Activated naive CD8-positive, alpha-beta T cell treated with anti-CD3 and anti-CD28 coated beads, Interleukin-2, amount 10 ng/mL, durations not matched to agents 7 days and 5 days (primary cell): ENCODE measurements at places on chromosomes 5 and 9. TPM values are rescaled to one million over a fixed set of nuclear protein-coding genes. Genes with fewer than 3 reads are reported as not detected.

The FBP1 gene
- total RNA-seq = 2.7 TPM

The CSF2 gene
- total RNA-seq = 1.1 TPM

The GNA14 gene
- not detected for total RNA-seq

The TRAF1 gene
- total RNA-seq = 102 TPM

The IFNA13 gene
- not detected for total RNA-seq

The KIF2A gene
- total RNA-seq = 161 TPM

The GKAP1 gene
- 6.9 TPM for total RNA-seq

The TRMO gene
- 27.6 TPM for total RNA-seq

The PSMD5 gene
- 57.4 TPM for total RNA-seq

The FGF1 gene
- not detected for total RNA-seq

The NEUROG1 gene
- total RNA-seq = not detected

The STPG3 gene
- not detected for total RNA-seq

The PTGR1 gene
- total RNA-seq = 0.94 TPM

The FAM151B gene
- not detected for total RNA-seq

GRCh38 chr9:113254991-113255390, 20.4 kb downstream of the CDC26 start:
- no peak overlapping the region for H3K4me3 ChIP-seq
- peaks cover 12% of the 10 kb centered on the region for H3K36me3 ChIP-seq
- no peak overlapping the region for H3K27ac ChIP-seq

DNA sequence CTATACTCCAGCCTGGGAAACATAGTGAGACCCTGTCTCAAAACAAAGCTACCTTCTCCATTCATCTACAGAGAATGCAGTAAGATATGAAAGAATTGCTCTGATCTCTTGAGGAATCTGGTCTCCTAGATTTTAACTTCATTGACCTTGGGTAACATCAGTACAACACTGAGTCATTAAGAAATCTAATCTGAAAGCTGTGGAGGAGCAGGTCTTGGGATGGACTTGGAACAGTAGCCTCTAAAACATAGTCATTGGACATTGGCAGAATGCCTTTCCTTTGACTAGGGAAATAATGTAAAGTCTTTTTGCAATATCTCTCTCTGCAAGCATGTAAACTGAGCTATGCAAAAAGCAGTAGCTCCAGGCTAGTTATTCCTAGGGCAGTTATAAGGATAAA, 58.1 kb downstream of the KCNN2 start:
- no peaks in the 10 kb centered on the region for H3K4me1 ChIP-seq
- H3K4me3 ChIP-seq = no peak overlapping the region
- peaks cover 2% of the 10 kb centered on the region for H3K27me3 ChIP-seq
- no peak overlapping the region for H3K27ac ChIP-seq

DNA sequence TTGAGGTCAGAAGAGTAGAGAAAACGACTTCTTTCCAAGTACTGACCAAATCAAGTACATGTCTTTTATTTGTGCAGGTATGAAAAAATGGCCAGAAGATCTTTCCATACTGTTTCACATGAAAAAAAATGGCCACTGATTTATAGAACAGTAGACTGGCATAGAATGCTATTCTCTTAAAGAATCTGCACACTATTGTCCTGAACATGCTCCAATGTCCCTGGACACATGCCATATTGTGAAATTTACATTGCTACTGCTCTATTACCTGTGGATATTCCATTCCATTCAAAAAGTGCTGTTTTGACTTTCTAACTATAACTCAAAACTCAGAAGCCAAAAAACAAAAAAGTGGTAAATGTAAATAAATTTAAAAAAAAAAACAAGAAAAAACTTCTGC, 60.6 kb downstream of the FBXL17 start:
- H3K36me3 ChIP-seq = peaks cover 7% of the 10 kb centered on the region
- no peak for DNase-seq
- no peaks in the 10 kb centered on the region for H3K4me1 ChIP-seq
- no peak overlapping the region for H3K27ac ChIP-seq
- H3K4me3 ChIP-seq = no peak overlapping the region

- no peak for DNase-seq
- peaks cover 41% of the 10 kb centered on the region for H3K27me3 ChIP-seq
- peaks cover 14% of the 10 kb centered on the region for H3K36me3 ChIP-seq
Observed at GRCh38 chr9:126984969-126985368, 70.4 kb downstream of the RALGPS1 start.

DNA sequence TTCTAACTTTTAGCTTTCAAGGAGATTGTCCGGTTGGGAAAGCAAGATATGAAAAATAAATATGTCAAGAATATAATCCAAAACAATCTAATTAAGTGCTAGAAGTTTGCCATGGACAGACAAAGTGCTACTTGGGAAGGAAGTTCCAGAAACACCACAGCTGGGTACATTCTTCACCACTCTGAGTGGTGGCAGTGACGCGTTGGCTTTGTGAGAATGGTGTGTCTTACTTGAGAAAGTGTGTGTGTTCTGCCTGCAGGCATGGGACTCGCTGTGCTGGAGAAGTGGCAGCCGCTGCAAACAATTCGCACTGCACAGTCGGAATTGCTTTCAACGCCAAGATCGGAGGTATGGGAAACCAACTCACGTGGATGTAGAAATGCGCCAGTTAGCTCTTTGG, 177.2 kb downstream of the PCSK5 start:
- H3K27ac ChIP-seq = no peak overlapping the region
- no peaks in the 10 kb centered on the region for H3K4me1 ChIP-seq
- peaks cover 6% of the 10 kb centered on the region for H3K36me3 ChIP-seq
- no peak overlapping the region for H3K4me3 ChIP-seq

DNA sequence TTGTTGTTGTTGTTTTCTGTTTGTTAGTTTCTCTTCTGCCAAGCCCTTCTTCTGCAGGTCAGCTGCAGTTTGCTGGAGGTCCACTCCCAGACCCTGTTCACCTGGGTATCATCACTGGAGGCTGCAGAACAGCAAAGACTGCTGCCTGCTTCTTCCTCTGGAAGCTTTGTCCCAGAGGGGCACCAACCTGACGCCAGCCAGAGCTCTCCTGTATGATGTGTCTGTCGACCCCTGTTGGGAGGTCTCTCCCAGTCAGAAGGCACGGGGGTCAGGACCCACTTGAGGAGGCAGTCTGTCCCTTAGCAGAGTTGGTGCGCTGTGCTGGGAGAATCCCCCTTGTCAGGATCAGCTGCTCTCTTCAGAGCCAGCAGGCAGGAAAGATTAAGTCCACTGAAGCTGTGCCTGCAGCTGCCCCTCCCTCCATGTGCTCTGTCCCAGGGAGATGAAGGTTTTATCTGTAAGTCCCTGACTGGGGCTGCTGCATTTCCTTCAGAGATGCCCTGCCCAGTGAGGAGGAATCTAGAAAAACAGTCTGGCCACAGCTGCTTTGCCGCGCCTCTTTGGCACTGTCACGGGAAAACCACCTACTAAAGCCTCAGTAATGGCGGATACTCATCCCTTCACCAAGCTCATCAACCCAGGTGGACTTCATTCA, 299.2 kb downstream of the EDIL3 start:
- no peak for DNase-seq
- H3K4me1 ChIP-seq = no peaks in the 10 kb centered on the region
- no peaks in the 10 kb centered on the region for H3K36me3 ChIP-seq
- H3K4me3 ChIP-seq = no peak overlapping the region

GRCh38 chr5:150394131-150394530, 18.6 kb downstream of the CD74 start:
- peaks cover 7% of the 10 kb centered on the region for H3K4me1 ChIP-seq
- DNase-seq = no peak

GRCh38 chr5:141879941-141880738, 1.9 kb upstream of the PCDH1 start:
- DNase-seq = no peak
- no peak overlapping the region for H3K4me3 ChIP-seq
- no peaks in the 10 kb centered on the region for H3K36me3 ChIP-seq
- no peak overlapping the region for H3K27ac ChIP-seq
- H3K4me1 ChIP-seq = peaks cover 24% of the 10 kb centered on the region

GRCh38 chr5:1669276-1670155, 130.1 kb downstream of the MRPL36 start:
- no peak for DNase-seq
- no peaks in the 10 kb centered on the region for H3K4me1 ChIP-seq
- H3K36me3 ChIP-seq = no peaks in the 10 kb centered on the region
- H3K4me3 ChIP-seq = no peak overlapping the region

DNA sequence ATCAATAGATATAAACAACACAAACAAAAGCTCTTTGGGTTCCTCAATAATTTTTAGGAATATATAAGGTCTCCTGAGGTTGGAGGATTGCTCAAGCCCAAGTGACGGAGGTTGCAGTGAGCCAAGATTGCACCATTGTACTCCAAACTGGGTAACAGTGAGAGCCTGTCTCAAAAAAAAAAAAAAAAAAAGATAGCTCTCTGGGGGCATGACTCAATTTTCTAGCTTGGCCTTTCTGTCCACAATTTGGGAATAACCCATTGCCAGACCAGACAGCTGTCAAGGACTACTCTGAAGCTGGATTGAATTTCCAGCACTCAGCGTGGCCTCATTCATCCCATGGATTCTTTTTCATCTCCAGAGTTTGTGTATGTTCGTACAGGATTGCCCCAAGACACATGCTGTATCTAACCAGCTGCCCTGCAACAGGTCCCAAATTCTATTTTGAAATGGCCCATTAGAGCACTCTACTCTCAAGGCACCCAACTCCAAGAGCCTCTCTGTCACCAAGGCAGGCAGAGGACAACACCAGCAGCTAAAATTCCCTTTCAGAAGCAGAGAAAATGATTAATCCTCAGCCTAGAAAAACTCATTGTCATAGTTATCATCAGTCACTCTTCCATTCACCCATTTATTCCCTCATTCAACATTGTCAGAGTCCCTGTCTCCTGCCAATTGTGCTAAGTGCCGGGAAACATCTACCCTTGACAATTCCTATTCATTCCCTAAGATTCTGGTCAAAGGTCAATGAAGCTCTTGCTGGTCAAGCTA, 8.7 kb downstream of the FAM193B start:
- H3K36me3 ChIP-seq = peaks cover 10% of the 10 kb centered on the region
- H3K27me3 ChIP-seq = no peaks in the 10 kb centered on the region
- H3K4me3 ChIP-seq = no peak overlapping the region
- DNase-seq = no peak
- H3K4me1 ChIP-seq = peaks cover 5% of the 10 kb centered on the region

GRCh38 chr9:86903734-86904085, 43.6 kb downstream of the GAS1 start:
- DNase-seq = no peak
- H3K4me1 ChIP-seq = no peaks in the 10 kb centered on the region
- H3K36me3 ChIP-seq = no peaks in the 10 kb centered on the region

GRCh38 chr9:36988848-36989247, 45.2 kb downstream of the PAX5 start:
- H3K4me1 ChIP-seq = peaks cover 12% of the 10 kb centered on the region
- H3K27me3 ChIP-seq = peaks cover 75% of the 10 kb centered on the region
- H3K36me3 ChIP-seq = peaks cover 6% of the 10 kb centered on the region
- no peak for DNase-seq

DNA sequence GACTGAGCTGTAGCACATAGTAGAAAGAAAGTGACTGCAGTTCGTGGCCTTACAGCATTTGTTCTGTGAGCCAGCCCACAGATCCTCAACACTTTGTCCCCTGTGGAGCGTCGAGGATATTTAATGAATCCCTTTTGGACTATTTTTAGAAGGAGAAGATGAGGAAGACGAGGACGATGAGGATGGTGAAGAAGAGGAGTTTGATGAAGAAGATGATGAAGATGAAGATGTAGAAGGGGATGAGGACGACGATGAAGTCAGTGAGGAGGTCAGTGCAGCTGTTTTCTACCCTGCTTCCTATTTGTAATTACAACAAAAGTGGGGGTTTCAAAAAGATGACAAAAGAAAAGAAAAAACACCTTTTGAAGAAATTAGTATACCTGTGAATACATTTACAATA, 28.0 kb downstream of the ANP32B start:
- no peak for DNase-seq
- peaks cover 16% of the 10 kb centered on the region for H3K4me1 ChIP-seq
- no peaks in the 10 kb centered on the region for H3K27me3 ChIP-seq
- peaks cover 41% of the 10 kb centered on the region for H3K36me3 ChIP-seq
- peak overlapping the region; percentile 6 for H3K27ac ChIP-seq

GRCh38 chr5:36363101-36363500, 61.4 kb upstream of the RANBP3L start:
- no peaks in the 10 kb centered on the region for H3K36me3 ChIP-seq
- no peak for DNase-seq
- no peak overlapping the region for H3K4me3 ChIP-seq

DNA sequence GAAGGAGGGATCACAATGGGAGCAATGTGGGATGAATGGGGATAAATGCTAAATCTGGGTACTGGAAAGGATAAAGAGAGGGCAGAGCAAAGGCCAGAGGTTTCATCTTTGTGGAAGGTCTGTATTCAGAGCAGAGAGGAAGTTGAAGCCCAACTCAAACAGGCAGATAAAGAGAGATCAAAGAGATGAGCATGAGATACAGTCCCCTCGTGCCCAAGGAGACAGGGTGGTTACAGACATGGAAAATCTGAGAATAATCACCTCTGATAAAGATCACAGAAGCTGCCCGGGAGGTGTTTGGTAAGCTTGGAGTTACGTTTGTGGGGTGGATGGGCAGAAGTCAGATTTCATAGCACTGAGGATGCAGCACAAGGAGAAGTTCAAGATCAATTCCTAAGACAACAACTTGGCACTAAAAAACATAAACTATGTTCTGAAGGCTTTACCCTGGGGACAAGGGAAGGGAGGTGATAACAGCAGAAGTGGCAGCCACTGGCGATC, 459 bp upstream of the ERAP2 start:
- peak overlapping the region; percentile 92 for H3K4me3 ChIP-seq
- H3K27ac ChIP-seq = peak overlapping the region; percentile 96
- no peak for DNase-seq
- H3K4me1 ChIP-seq = peaks cover 57% of the 10 kb centered on the region
- no peaks in the 10 kb centered on the region for H3K27me3 ChIP-seq
- peaks cover 15% of the 10 kb centered on the region for H3K36me3 ChIP-seq

GRCh38 chr5:150595466-150596031, 44.9 kb upstream of the SYNPO start:
- no peak overlapping the region for H3K4me3 ChIP-seq
- no peak for DNase-seq
- H3K36me3 ChIP-seq = no peaks in the 10 kb centered on the region
- no peaks in the 10 kb centered on the region for H3K4me1 ChIP-seq
- no peak overlapping the region for H3K27ac ChIP-seq
- no peaks in the 10 kb centered on the region for H3K27me3 ChIP-seq

DNA sequence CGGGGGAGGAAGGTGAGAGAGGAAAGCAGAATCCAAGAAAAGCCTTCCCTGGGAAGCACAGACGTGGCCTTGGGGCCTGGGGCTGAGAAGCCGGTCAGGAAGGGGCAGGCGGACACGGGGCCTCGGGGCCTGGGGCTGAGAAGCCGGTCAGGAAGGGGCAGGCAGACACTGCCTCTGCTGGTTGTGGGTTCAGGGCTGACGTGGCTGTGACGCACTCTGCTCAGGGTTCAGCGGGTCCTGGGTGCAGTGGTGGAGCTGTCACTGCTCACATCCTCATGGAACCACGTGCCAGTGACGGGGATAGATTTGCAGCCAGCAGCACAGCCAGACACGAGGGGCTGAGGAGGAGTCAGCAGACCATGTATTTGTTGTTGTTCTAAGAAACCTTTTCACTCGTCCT, 12.8 kb downstream of the PAEP start:
- no peak overlapping the region for H3K27ac ChIP-seq
- DNase-seq = no peak
- no peaks in the 10 kb centered on the region for H3K36me3 ChIP-seq
- H3K27me3 ChIP-seq = peaks cover under 1% of the 10 kb centered on the region

GRCh38 chr5:125484742-125485641, 738.6 kb upstream of the ZNF608 start:
- H3K27me3 ChIP-seq = no peaks in the 10 kb centered on the region
- no peak overlapping the region for H3K27ac ChIP-seq
- H3K4me3 ChIP-seq = no peak overlapping the region
- H3K36me3 ChIP-seq = no peaks in the 10 kb centered on the region
- no peaks in the 10 kb centered on the region for H3K4me1 ChIP-seq

GRCh38 chr9:76608575-76609273, 149.7 kb downstream of the GCNT1 start:
- peaks cover 28% of the 10 kb centered on the region for H3K27me3 ChIP-seq
- no peak overlapping the region for H3K27ac ChIP-seq
- no peaks in the 10 kb centered on the region for H3K36me3 ChIP-seq
- H3K4me1 ChIP-seq = peaks cover 2% of the 10 kb centered on the region
- H3K4me3 ChIP-seq = no peak overlapping the region
- DNase-seq = no peak
